ENCODE measurements at places on chromosomes 7 and 10. TPM values are rescaled to one million over a fixed set of nuclear protein-coding genes. Genes with fewer than 3 reads are reported as not detected.

GRCh38 chr10:28975891-28976531, 298.7 kb downstream of the BAMBI start:
- DNase-seq = no peak

DNA sequence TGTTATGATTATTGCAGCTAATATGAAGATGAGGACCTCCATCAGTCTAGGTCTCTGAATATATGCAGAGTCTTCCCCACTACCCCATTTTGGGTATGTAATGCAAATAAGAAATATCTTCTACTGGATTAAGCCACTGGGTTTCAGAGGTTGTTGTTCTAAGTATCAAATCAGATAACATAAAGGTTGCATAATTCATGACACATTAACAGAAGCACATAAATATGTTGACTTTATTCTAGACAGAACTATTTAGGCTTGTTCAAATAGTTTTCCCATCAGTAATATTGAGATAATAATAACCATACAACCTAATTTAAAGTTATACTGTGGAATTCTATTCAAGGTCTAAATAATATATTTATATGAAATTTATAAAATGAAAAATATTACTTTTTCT, 157.1 kb downstream of the ETV1 start:
- no peak for DNase-seq

- DNase-seq = no peak
Observed at GRCh38 chr10:48794074-48794473, 109.4 kb downstream of the WDFY4 start.

Gene PGAM2
- total RNA-seq = 3.5 TPM

- DNase-seq = no peak
Observed at GRCh38 chr10:104072786-104073185, 12.9 kb downstream of the COL17A1 start.

Gene ZKSCAN1
- total RNA-seq = 97.3 TPM

DNA sequence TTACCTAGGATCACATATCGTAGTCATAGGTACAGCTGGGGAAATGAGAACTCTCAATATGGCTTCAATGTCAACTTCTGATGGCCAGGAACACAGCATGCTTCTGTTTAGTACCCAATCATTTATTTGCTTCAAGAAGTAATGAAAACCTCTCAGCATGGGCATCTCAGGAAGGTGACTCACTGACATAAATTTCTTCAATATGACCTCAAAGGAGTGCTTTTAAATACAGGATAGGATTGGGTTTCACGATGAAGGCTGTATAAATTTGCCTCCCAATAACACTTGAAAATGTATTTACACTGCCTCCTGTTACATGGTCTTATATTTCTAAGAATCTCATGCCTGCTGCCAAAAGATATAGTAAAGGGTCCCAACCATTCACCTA, 15.1 kb downstream of the ITGA8 start:
- no peak for DNase-seq

GRCh38 chr10:21052072-21052708, 155.1 kb upstream of the NEBL start:
- no peak for DNase-seq

Gene AKR1C8
- total RNA-seq = 0.94 TPM

GRCh38 chr7:31052487-31052840, 356 bp downstream of the ADCYAP1R1 start:
- no peak for DNase-seq

DNA sequence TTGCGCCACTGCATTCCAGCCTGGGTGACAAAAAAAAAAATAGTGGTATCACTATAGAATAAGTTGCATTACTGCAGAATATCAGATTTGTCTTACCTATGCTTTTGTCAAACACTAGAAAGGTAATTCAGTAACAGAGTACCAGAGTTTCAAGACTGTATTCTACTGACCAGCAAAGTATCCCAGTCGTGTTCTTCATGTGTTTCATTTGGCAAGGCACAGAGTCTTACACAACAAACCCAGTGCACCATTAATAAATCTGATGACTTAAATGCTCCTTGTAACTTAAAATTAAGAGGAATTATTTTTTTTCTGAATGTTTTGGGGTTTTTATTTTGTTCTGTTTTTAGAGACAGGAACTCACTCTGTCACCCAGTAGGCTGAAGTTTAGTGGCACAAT, 34.4 kb upstream of the PBLD start:
- no peak for DNase-seq

DNA sequence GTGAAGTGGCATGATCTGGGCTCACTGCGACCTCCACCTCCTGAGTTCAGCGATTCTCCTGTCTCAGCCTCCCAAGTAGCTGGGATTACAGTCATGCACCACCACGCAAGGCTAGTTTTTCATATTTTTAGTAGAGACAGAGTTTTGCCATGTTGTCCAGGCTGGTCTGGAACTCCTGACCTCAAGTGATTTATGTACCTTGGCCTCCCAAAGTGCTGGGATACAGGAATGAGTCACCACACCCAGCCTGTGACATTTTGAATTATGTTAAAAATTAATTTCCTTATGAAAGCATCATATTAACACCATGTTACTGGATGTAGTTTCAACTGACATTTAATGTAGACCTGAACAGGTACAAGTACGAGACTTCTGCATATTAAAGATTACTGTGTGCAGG, 24.3 kb downstream of the ABCB4 start:
- DNase-seq = no peak

GRCh38 chr7:289756-290553, at the start of gene FOXL3:
FOXL3 (plus strand) TSS chr7:290170; CDS start chr7:290170, 0 bp downstream.
- DNase-seq = no peak

- no peak for DNase-seq
Observed at GRCh38 chr10:95247200-95247880, 43.5 kb downstream of the PDLIM1 start.

DNA sequence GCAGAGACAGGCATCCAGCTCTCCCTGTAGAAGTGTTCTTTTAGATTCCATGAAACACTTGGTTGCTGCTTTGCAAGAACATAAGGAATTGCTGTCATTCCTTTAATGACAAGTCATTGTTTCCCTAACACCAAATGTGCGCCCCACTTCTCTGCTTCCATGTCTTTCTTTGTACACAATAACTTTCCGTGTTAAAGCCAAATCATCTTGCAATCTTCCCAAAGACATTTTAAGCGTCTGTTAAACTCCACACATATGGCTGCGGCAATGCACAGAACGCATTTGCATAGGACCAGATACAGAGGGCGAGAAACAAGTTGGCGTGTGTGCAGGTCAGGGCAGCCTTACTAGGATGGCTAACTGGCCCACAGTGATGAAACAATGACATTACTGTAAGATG, 399.3 kb upstream of the PRKCQ start:
- no peak for DNase-seq

Gene ZNF775
- 11.6 TPM for total RNA-seq

- no peak for DNase-seq
Observed at GRCh38 chr10:1419796-1420610, 317.3 kb downstream of the ADARB2 start.

DNA sequence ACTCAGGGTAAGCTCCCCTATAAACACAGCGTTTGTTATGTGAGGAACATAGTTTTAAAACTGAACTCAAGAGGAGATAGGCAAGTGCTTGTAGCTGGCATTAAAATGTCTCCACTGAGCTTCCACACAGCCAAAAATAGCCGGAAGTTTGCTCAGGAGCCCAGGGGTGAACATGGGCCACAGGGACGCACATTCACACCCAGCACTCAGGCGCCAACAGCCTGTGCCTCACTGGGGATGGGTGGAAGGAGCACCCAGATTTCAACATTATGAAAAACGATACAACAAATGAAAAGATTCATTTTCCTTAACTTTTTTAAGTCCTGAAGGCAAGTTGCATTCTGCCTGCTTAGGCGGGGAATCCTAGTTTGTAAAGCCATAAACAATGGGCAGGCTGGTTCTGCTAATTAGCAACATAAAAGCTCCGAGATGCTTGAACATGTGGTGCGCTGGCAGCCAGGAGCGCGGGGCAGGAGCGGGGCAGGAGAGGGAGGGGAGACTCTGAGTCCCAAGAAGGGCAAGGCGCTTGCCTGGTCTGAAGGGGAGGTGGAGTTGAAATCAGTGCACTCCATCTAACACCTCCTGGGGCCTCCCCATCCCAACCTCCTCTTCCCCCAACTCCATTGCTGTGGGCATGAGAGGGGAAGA, 235.9 kb downstream of the COBL start:
- DNase-seq = peak; percentile 33

- no peak for DNase-seq
Observed at GRCh38 chr10:44845361-44846175, 65.6 kb upstream of the TMEM72 start.

Gene PIK3AP1
- 4.3 TPM for total RNA-seq

DNA sequence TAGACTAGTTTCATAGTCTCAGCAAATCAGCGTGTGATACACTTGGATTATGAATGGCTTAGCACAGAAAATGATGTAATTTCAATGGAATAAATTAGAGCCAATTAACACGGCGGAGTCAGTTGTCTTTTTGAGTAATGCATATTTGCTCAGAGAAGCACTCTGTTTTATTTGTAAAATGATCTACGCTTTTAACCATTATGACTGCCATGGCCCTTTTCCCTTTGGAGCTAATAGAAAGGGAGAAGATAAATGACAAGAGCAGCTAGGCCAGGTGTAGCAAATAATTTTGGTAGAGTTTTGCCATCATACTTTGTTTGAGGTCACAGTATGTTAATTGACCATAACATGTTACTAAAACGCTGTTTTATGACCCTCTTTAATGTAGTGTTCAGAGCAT, 86.8 kb downstream of the GPR158 start:
- no peak for DNase-seq

Gene BLNK
- total RNA-seq = 4.8 TPM

DNA sequence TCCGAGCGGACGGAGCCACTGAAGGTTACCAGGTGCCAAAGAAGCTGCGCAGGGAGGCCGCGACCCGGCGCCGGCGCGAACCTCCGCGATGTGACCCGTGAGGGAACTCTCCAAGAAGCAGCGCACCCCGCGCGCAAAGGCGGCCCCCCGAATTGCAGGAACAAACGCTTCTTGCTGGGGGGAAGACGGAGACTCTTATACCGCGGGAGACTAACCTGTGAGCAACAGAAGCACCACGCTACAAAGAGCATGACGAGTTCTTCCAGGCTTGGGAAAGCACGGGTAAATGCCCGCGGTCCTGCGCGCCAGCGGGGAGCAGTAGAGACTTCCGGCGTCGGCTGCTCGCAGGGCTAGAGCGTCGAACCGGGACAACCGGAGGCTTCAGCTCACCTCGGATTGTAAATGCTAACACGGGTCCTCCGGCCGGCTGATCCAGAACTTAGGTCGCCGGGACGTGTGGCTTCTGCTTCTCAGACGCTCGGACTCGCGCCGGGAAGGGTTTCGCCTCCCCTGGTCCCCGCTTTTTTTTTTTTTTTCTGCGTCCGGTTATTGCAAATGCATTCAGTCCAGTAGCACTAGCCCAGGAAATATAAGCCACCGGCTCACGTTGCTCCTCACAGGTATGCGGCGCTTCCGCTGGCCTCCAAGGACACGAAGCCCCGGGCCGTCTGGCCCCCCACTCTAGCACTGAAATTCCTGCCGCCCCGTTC, at the start of gene COA1:
Gene COA1 (minus strand): TSS at position 310 of the 710 bp plus-strand sequence. CDS start 80,909 bp downstream, outside the sequence.
- DNase-seq = peak; percentile 82

GRCh38 chr7:94400022-94400421, 5.3 kb downstream of the COL1A2 start:
- DNase-seq = no peak

- no peak for DNase-seq
Observed at GRCh38 chr10:29542723-29543122, 92.0 kb downstream of the SVIL start.

Gene COPS6
- total RNA-seq = 78.4 TPM

DNA sequence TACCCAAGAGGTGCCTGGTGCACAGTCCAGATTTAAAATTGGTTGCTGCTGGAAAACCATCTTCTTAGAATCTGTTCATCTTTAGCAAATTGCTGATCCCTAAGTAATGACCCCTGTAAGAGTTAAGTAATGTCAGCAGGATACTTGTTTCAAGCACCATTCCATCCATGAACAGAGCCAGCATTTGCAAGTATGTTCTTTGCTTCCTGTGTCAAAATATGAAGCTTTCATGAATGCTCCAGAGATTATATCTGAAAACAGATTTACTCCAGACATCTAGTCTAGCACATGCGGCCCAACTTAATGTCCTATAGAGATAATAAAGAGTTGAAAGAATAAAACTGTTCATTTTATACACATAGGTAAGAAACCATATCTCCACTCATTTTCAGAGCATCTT, 98.7 kb upstream of the ZNF438 start:
- no peak for DNase-seq

DNA sequence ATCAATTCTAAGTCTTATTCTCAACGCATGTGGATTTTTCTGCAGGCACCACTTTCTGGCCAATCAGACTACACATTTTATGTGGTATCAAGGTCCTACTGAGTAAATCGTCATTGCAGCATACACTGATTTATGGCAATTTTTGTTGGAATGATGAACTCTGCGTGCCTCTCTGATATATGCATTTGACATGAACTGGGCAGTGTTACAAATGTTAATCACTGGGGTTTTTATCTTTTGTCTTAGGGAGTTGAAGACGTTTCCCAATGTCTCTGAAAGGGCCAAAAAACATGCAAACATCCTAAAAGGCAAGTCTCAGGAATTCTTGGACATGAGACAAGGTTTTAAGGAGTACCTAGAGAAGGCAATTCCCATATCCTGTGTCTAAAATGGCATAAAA, 809.5 kb upstream of the CELF2 start:
- no peak for DNase-seq

DNA sequence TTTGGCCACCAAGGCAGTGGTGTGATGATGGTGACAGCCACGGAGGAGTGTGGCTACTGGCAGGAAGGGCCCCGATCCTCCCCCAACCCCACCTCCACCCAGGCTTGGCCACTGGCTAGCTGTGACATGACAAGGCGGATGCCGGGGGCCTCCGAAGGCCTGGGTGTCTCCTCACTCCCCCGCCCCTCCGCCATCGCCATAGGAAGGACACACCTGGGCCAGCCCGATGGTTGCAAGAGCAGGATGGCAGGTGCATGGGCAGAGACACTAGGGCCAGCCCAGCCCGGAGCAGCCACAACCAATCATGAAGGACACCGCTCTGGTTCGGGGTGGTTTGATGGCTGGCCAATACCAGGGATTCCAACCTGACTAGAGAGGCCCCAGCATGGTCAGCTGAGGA, 81.0 kb downstream of the PTPRN2 start:
- no peak for DNase-seq

Gene CYP3A7
- not detected for total RNA-seq

Gene NCAPG2
- 14.1 TPM for total RNA-seq

Gene RAB19
- 0.99 TPM for total RNA-seq

GRCh38 chr7:114345494-114345893, 69.1 kb upstream of the FOXP2 start:
- DNase-seq = no peak

Gene TBATA
- not detected for total RNA-seq

DNA sequence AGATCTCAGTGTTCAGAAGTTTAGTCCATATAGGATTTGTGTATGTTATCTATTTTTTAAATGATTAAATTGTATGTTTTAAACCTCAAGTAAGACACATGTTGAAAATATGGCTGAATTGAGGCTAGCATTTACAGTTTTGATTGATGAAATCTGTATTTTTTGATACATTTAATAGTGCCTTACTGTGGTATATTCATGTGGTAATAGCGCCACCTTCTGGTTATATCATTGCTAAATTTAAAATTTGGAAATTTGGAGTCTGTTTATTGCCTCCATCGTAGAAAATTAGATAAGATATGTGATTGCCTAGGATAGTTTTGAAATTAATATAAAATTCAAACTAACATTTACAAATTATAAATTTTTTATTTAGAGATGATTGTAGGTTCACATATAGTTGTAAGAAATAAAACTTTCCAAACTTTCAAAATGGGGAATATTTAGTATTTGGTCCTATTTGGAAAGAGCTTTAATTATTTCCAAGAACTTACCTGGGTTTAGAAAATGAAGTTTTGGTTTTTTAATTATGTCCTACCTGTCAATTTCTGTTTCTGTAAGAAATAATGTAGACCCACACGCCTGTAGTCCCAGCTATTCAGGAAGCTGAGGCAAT, 19.1 kb upstream of the ARMS2 start:
- DNase-seq = peak; percentile 81

Gene SLC16A9
- 52.1 TPM for total RNA-seq
